Umbilical cord (tissue), 2 donors: ENCODE measurements at places on chromosomes 11 and 22.

- DNase-seq = peak; percentile 27
These were observed 59.7 kb upstream of the RASD2 start for GRCh38 chr22:35480627-35481550.

GRCh38 chr11:94662065-94662779, 95.1 kb downstream of the PIWIL4 start:
- no peak for DNase-seq

GRCh38 chr11:27716835-27717234, 16.6 kb upstream of the BDNF start:
- DNase-seq = no peak

- no peak for DNase-seq
These were observed 10.5 kb downstream of the KLHL35 start for GRCh38 chr11:75422248-75423231.

DNA sequence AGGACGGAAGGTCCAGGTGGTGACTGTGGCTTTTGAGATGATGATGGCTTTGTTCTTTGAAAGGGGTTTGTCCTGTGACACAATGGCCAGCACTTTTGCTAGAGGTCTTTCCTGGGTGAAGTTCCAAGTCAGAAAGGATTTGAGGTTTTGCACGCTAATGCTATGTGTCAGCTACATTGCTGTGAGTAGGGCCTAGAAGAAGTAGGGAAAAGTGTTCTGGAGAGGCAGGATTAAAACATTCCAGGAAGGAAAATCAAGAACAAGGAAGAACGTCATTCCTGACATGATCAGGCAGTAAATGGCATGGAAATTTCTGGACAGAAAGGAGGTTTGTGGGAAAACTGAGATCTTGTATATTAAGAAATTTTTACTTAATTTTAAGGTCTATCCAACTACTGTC, 290.7 kb downstream of the NTM start:
- DNase-seq = no peak

DNA sequence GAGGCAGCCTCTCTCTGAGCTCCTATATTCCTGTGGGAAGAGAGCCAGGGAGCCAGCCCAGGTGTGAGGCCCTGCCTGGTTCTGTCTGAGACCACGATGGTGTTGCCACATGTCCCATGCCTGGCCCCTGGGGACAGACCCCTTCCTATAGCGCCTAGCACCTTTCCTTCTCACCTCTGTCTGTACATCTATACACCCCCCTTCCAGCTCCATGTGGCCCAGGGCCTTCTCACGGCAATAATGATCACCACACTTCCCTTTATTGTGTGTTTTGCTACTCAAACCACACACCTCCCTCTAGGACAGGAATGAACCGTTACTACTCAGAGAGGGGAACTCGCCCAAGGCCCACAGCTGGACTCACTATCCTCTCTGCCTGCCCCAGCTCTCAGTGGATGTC, 12.8 kb downstream of the CD82 start:
- no peak for DNase-seq

DNA sequence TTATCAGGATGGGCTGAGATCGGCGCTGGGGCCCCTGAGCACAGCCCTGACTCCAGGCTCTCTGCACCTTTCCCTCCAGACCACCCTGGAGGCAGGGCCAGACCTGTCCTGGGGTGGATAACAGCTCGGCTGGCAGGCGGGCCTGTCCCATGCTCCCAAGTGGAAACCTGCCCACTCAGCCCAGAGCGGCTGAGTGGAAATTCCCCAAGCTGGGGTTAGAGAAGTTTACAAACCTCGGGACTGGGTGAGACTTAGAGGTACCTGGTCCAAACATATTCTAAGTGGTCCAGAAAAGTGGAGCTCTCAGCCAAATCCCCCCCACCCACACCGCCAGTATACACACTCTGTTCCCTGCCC, 4.8 kb upstream of the FXYD2 start:
- DNase-seq = no peak

DNA sequence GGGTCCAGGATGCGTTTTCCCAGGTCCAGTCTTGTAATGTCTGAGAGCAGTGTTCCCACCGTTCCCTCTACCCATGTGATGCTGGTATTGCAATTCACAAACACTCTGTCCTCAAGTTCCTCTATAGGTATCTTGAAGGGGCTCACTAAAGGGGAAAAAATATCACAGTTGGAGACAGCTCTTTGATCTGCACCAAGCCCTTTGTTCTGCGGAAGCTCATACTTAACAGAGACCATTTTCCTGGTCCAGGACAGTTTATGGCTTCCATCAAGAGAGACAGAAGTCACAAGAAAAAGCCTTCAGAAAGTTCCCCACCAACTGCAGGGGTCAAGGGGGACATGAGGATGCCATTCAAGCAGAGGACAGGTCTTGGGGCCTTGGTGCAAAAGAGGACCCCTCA, 2.1 kb downstream of the CD3D start:
- no peak for DNase-seq

DNA sequence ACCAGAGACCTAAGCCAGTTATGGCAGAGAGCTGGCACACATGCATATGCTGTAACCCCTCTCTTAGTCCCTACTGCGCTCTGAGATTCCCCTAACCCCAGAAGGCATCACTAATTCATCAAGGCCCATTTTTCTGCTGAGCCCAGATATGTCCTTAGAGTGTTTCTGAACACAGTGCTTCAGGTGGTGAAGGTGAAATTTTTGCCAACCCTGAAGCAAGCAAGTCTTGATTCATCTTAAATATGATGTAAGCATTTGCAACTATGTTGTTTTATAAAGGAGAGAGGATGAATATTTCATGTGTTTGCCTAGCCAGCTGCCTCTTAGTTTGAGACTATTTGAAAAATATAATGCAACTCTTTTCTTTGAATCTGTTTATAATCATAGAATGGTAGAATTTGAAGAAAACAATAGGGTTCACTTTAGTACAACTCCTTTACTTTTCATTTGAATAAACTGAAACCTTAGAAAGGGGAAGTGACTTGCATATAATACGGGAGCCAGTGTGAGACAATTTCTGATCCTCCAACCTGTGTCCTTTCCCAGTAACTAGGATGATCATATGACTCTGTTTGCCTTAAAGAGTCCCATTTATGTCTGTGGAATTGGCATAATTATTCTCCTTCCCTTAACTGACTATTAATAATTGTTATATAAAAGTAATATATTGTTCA, 194.3 kb upstream of the MTNR1B start:
- DNase-seq = no peak
